ENCODE measurements at places on chromosomes 6 and 20. TPM values are rescaled to one million over a fixed set of nuclear protein-coding genes. Genes with fewer than 3 reads are reported as not detected.

The ANKEF1 gene
- 3.6 TPM for total RNA-seq

DNA sequence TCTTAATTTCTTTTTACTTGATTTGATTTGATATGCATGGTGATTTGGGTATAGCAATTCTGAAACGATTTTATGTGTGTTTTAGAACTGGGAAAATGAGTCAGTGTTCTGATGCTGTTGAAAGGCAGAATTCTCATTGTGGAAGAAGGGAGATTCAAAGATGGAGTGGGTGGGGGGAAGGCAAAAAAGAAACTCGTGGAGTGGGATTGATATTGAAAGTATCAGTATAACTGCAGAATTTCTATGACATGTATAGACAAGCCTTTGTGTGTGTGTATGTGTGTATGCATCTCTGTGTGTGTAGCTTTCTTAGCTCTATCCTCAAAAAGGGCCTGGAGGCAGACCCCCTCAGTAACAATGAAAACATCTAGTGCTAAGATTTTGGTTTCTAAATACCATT is 184.3 kb upstream of the OLIG3 start:
- DNase-seq, result no peak

DNA sequence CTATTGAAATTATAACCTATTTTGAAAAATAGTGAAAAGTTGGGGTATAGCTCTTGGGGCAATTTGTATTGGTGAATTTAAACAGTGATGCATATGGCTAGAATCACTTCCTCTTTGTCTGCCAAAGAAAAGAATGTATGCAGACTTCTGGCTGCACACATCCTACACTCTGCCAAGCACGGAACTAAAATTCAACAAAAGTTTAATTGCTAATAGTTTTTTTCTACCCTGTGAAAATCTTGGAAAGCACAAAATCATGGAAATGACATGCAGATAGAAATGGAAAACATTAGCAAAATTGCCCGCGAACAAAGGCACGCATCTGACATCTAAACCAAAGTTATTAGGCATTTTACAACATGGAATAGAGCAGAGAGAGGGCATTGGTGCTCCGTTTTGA is 106.4 kb upstream of the PDE10A start:
- no peak for DNase-seq

DNA sequence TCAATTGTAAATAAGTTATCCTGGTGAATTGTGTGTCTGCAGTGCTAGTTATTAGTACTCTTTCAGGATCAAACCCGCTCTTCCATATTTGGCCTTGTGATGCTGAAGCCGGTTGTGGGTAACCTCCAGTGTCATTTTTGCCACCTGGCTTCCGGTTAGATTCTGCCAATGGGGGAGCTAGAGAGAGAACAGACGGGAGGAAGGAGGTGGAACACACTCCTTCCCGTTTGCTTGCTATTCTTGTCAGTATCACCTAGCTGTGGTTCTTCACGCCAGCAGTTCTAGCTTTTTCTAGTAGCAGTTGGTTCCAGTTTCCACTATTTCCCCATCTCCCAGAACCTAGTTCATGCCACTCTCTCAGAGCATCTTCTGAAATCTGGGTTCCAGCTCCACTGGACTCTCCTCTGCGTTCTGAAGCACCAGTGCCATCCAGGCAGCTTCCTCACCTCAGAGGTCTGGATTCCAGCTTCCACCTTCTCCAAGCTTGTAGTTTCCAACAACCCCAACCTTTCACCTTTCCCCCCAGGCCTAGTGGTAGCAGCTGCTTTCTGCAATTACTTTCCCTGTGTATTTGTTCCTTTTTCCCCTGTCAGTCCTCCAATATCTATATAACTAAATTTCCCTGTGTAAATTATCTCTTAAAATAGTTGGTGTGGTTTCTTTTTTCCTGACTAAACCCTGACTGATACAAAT is 46.9 kb upstream of the LOC128125822 start:
- no peak for DNase-seq

GRCh38 chr6:116439522-116440051 is 21.6 kb upstream of the CALHM6 start:
- no peak for DNase-seq

GRCh38 chr20:38874460-38875174 is 51.6 kb upstream of the FAM83D start:
- no peak for DNase-seq

GRCh38 chr6:47437592-47437991 is 40.0 kb upstream of the CD2AP start:
- no peak for DNase-seq

- no peak for DNase-seq
These were observed 22.6 kb upstream of the TRAF3IP2 start for GRCh38 chr6:111628142-111628850.

DNA sequence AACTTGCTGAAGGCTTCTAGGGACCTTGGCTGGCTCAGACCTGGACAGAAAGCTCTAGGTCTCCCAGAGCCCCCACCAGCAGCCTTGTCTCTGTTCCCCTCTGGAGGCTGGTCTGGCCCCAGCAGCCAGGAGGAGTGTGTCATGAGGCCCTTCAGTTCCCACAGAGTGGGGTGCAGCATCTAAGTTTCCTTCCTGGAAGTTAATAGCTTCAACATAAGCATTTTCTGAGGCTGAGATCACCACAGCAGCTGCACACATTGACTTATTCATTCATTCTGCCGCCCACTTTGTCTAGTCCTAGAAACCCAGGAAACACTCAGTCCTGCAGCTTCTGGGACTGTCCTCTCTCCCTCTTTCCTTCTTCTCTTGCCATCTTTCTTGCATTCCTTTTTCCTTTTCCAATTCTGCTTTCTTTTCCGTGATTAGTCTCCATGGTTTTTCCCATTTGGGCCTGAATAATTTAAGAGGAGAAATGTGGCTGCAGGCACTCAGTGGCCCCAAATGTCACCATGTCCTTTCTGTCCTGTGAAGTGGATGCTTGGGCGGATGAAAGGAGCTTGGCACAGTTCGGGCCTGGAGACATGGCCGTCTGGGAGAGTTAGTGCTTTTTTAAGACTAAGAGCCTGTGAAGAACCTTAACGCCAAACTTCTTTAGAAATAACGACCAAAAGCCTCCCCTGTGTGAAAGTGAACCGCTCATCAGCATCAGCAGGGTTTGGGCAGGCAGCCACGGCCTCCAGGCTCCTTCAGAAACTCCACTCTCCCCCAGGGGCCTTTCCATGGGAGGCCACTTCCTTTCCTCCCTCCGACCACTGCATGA is 31.0 kb upstream of the PCMTD2 start:
- DNase-seq, result no peak

The HTR1E gene
- total RNA-seq, result not detected

The FAM217A gene
- total RNA-seq, result not detected

DNA sequence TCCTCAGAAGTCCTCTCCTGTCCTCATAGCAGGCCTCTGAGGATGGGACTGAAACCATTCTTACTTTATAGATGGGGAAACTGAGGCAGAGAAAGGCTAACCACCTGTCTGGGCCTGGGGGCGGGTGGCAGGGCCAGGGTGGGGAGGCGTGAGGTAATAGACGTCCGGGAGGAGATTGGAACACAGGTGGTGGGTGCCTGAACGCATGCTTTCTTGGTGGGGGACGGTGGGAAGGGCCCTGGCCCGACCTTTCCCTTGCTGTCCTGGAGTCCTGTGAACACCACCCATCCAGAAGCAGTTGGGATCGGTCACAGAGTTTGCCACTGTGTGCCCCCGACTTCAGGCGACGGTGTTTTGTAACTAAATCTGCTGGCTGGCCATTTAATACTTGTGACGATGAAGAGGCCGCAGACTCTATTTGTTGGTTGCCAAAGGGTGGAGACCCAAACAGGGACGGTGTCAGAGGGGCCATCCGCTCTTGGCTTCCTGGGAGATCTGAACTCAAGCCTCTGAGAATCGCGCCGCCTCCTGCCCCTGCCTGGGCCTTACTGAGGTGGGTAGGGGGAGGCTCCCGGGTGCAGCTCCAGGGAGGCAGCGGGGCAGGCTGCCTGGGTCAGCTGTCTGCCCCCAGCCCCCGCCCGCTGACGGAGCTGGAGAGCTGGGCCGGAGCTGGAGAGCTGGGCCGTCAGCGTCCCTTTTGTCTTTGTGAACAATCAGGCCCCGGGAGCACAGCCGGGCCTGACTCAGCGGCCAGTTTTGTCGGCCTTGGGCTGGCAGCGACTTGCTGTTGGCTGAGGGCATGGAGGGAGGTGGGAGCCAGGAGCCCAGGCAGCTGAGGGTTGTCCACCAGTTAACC is 4.1 kb downstream of the RBM38 start:
- DNase-seq, result peak; percentile 62

All from breast epithelium (tissue), 4 donors.